ENCODE measurements at places on chromosomes 6 and 20.

GRCh38 chr6:40579101-40579500 is 8.1 kb downstream of the LRFN2 start:
- DNase-seq, result no peak

DNA sequence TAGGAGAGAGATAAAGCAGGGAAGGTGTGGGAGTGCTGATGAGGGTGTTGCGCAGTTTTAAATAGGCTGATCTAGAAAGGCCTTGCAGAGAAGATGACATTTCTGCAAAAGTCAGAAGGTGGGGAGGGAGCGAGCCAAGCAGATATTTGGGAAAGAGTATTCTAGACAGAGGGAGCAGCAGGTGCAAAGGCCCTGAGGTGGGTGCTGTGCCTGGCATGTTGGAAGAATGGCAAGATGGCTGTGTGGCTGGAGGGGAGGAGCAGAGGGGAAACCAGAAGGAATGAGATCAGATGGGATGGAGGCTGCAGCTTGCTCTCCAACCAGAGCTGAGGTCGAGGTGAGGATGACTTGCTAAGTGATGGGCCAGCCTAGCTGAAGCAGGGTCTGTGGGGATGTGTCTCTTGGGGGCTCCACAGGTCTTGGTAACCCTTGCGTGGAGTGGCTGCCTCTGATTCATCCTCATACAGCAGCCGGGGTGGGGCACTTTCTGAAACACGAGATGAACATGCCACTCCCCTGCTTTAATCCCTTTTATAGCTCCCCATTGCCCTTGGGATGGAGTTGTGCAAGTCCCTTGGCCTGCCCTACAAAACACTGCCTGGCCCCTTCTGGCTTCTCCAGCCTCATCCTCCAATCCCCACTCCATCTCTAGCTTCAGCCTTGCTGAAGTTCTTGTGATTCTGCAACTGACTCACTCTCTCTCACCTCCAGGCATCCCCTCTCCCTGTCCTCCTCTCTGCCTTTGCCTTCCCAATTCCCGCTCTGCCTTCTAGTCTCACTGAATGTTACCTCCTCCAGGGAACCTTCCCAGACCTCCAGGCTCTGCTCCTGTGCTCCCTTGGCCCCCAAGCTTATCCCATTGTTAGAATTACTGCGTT is 94.1 kb downstream of the CDH22 start:
- no peak for DNase-seq

GRCh38 chr20:17782768-17783167 is 83.0 kb downstream of the BANF2 start:
- no peak for DNase-seq

DNA sequence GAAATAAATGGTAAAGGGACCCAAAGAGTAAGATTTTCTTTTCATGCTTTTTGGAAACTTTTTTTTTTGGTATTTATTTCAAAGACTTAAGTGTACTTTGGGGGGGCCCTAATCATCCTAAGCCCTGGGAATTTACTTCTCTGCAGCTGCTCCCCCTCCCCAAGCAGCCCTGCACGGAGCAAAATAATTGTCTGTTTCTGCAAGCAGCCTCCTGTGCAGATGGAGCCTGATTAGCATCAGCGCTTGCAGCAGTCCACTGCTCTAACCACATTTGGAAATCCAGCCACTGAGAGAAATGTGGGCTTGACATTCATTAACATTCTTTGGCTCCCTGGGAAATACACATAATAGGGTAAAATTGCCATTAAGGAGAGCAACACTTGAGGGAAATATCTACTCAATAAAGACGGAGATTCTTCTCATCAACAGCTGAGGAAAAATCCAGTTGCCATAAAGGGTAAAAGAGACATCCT is 309.2 kb upstream of the MAP3K7 start:
- DNase-seq, result no peak

DNA sequence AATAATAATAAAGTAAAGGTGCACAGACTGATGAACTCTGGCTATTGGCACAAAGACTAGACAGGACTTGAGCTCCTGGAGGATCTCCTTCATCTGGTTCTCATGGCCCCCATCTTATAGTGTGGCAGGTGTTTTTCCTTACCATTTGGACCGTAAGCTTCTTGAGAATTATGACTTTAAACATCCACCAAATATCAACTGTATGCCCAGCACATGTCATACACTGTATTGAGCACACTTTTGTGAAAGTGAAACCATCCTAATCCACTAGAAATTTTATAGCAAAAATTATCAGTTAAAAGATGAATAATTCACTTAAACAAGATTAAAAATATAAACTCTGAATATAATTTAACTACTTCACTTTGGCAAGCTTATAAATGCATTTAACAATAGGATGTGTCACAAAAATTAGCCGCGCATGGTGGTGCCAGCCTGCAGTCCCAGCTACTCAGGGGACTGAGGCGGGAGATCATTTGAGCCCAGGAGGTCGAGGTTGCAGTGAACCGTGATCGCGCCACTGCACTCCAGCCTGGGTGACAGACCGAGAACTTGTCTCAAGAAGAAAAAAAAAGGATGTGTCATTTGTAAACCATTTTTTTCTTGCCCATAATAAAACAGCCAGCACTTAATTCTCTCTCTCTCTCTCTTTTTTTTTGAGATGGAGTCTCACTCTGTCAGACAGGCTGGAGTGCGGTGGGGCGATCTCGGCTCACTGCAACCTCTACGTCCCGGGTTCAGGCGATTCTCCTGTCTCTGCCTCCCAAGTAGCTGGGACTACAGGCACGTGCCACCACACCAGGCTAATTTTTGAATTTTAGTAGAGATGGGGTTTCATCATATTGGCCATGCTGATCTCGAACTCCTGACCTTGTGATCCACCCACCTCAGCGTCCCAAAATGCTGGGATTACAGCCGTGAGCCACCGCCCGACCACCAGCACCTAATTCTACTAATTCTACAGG is 9.1 kb downstream of the HIVEP2 start:
- no peak for DNase-seq

DNA sequence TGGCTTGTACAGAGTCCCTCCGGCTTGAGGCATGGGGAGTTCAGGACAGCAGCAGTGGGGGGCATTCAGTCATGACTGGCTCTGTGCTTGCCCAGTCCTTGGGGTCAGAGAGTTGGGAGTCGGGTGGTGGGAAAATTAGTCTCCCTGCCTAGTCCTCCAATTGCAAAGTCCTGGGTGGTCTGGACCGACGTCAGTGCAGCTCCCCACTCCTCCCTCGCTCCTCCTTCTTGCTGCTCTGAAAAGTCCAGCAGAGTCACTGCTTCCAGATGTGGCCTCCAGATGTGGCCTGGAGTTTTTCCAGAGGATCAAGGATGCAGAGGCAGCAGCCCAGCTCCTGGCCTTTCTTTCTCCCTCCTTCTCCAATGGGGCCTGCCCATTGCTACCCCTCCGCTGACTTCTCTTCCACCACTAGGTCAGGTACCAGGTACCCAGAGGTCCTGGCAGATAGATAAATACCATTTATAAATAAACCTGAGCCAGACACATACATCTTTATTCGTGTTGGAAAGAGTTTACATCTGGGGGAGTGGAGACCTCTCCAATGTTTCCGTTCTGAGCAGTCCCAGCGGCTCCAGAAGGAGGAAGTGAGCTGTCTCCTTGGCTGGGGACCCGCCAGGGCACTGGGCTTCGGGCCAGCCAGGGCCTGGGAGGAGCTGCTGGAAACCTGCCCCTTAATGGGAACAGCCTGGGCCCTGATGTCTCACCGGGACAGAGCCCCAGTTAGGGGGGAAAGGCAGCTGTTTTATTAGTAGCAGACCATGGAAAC is 49.0 kb upstream of the RNF24 start:
- DNase-seq, result no peak

GRCh38 chr6:143691155-143691554 is 13.4 kb downstream of the PHACTR2 start:
- no peak for DNase-seq

- no peak for DNase-seq
Measured at GRCh38 chr6:145588981-145589380, 146.3 kb downstream of the EPM2A start.

DNA sequence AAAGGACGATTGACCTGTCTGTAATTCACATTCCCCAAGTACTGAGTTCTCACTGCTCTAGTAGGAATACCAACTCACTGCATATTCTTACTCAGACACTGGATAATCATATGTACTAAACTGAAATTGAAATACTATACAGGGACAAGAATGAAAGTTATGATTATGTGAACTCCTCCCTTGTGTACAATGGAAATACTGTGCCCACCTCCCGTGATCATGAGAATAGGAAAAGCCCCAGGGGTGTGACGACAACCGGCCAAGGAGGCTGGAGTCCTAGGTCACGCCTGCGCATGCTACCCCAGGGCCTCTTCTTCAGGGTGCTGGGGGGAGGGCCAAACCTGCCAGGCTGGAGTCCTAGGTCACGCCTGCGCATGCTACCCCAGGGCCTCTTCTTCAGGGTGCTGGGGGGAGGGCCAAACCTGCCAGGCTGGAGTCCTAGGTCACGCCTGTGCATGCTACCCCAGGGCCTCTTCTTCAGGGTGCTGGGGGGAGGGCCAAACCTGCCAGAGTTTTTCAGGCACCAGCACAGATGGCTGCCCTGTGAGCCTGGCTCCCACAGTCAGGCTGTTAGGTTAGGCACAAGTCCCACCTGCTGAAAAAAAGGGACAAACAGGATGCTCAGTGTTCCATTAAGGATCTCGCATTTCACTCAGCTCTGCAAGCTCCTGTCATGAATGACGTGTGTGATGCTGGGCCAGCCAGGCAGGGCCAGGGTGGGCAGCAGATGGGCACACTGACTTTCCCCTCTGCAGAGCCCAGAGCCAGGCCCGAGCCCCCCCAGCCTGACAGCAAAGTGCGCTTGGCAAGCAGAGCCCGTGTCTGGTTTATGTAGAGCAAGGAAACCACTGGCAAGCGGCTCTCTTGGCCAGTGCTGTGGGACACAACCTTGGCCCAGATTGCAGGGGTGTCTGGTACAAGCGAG is 107.7 kb downstream of the FOXF2 start:
- no peak for DNase-seq

DNA sequence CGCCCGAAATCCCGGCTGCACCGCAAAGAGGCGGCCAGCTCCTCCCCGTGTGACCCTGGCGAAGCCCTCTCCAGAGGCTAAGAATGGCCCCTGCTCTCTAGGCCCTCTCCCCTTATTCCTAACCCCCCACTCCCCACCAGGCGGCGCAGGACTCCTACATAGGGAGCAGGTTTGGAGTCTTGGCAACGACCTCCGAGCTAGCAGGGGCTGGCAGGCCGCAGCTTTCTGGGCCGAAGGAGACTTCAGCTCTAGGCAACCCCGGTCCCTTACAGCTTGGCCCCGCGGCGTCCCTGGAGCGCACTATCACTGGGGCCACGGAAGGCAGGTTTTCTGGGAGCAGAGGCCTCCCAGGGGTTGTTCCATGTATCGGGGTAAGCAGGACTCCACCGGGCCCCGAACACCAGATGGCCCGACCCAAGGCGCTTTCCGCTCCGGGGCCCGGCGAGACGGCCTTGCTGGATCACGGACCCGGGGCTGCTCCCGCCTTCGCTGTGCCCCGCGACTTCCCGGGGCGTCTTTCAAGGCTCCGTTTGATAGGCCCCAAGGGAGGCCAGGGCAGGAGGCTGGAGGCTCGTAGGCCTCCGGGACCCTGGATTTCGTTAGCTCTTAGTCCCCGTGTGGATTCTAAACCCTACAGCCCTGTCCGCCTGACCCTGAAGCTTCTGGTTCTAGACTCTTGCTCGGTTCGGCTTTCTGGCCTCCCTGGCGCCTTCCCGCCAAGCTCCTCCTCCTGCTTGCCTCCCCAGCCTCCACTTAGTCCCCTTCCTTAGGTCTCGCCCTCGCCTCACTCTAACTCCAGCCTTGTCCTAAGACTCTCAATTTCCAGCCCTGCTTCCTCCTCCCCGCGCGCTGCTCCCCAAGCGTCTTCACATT is 1.9 kb downstream of the SLC32A1 start:
- peak; percentile 20 for DNase-seq

GRCh38 chr6:28880894-28881780 is 42.6 kb downstream of the TRIM27 start:
- peak; percentile 66 for DNase-seq

DNA sequence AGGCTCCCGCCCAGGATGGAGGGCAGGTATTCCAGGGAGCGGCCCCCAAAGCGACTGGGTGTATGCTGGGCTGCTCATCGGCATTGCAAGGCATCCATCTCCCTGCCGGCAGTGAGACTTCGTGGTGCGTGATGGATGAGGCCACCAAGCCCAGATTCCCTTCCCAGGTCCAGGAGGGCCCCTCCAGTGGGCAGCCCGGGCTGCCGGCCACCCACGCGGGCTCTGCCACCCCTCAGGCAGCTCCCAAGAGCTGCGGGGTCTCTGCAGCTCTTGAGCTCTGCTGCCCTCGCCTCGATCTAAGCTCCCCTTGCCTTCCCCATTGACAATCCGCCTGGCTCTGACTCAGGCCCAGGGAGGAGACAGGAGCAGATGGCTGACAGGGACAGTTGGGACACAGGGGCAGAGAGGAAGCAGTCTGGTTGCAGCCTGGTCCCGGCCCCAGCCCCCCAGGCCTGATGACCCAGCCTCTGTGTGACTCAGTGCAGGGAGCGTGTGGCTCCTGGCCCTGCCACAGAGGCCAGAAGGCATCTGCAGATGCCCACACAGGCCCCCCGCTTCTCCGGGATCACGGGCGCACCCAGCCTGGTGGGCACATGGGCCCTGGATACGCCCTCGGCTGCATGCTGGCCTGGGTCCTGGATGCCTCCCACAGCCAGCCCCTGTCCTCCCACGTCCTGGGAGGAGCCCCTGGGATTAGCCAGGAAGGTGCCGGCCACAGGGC is 33.0 kb downstream of the SLCO4A1 start:
- DNase-seq, result no peak

- no peak for DNase-seq
Measured at GRCh38 chr6:157135691-157136090, 187.6 kb downstream of the TMEM242 start.

DNA sequence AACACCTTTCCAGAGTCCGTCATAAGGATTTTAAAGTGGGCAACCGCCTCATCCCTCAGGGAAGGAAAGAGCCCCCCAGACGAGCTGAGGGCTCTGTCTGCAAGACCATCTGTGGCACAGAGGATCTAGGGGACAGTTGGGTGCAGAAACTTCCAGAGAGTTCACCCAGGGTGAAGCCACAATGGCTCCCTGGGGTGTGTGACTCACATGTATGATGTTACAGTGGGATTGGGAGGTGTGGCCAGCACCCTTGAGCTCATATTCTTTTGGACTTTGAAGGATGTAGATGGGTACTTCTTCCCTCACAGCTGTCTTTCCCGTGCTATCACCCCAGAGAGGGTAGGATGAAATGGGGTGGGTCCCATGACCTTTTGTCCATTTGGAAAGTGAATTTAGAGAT is 95.5 kb downstream of the NCR2 start:
- DNase-seq, result no peak

GRCh38 chr20:43942667-43943285 is 28.1 kb downstream of the TOX2 start:
- DNase-seq, result peak; percentile 63

DNA sequence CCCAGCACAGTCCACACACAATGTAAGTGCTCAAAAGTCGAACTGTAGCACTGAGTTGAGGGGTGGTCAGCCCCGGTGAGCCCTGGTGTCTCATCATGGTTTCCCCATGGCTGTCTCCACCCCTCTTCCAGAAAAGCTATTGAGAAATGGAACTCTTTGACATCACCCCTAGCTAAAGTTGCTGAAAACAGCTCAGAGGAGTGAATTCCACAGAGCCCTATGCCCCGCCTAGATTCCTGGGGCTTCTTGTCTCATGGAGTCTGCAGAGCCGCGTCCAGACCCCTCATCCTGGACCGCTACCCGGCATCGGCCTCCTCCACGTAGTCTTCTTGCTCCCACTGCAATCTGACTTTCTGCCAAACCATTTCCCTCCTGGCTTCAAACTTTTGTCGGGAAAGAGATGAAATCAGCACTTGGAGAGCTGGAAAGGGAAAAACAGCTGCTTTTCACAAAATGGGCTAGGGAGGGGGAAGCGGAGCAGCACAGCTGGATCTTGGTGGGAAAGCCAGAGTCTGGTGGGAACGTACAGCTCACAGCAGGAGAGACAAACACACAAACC is 132.2 kb downstream of the SNX5 start:
- no peak for DNase-seq
